Uterus (tissue), 4 donors: ENCODE measurements at places on chromosomes 12 and 14.

GRCh38 chr12:116060764-116061163 lies 216.7 kb downstream of the MED13L start:
- no peak overlapping the region for H3K4me3 ChIP-seq
- H3K36me3 ChIP-seq, result no peaks in the 10 kb centered on the region
- no peaks in the 10 kb centered on the region for H3K27me3 ChIP-seq
- DNase-seq, result no peak

GRCh38 chr12:108009442-108010070 lies 119.5 kb upstream of the WSCD2 start:
- DNase-seq, result no peak
- no peaks in the 10 kb centered on the region for H3K4me1 ChIP-seq
- H3K36me3 ChIP-seq, result no peaks in the 10 kb centered on the region

GRCh38 chr12:44159862-44160261 lies 324.0 kb downstream of the TMEM117 start:
- no peak for DNase-seq
- no peak overlapping the region for H3K27ac ChIP-seq
- H3K27me3 ChIP-seq, result no peaks in the 10 kb centered on the region
- H3K4me3 ChIP-seq, result no peak overlapping the region
- no peaks in the 10 kb centered on the region for H3K36me3 ChIP-seq

GRCh38 chr12:94743174-94743573 lies 92.8 kb upstream of the TMCC3 start:
- DNase-seq, result no peak
- no peaks in the 10 kb centered on the region for H3K27me3 ChIP-seq
- H3K27ac ChIP-seq, result no peak overlapping the region

GRCh38 chr12:132602572-132603239 lies 7.7 kb downstream of the LRCOL1 start:
- H3K4me3 ChIP-seq, result no peak overlapping the region
- DNase-seq, result no peak
- peak overlapping the region; percentile 76 for H3K27ac ChIP-seq

- H3K4me3 ChIP-seq, result no peak overlapping the region
- no peak for DNase-seq
- H3K27me3 ChIP-seq, result no peaks in the 10 kb centered on the region
- H3K27ac ChIP-seq, result no peak overlapping the region
- no peaks in the 10 kb centered on the region for H3K4me1 ChIP-seq
These were observed 173.8 kb upstream of the CNOT2 start for GRCh38 chr12:70069221-70070105.

- no peak overlapping the region for H3K4me3 ChIP-seq
- H3K36me3 ChIP-seq, result no peaks in the 10 kb centered on the region
- no peaks in the 10 kb centered on the region for H3K27me3 ChIP-seq
- H3K4me1 ChIP-seq, result no peaks in the 10 kb centered on the region
- DNase-seq, result no peak
These were observed 141.0 kb upstream of the OVCH1 start for GRCh38 chr12:29638528-29638927.

DNA sequence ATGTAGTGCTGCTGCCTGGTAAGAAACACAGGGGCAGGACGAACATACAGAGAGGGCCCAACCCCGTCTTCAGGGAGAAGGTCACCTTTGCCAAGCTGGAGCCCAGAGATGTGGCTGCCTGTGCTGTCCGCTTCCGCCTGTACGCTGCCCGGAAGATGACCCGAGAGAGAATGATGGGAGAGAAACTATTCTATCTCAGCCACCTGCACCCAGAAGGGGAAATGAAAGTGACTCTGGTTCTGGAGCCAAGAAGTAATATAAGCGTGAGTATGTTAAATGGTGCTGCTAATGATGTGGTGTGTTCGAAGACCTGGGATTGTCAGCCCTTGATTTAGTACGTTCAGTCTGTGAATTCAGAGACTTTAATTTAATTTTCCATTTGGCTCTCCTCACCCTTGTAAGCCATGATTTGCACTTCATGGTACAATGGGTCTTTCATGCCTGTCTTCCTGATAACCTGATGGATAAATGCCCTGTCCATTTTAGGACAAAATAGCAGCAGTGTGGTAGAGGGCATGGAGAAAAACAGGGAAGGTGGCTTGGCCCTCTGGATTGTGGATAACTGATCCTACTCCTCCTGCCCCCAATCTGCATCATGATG lies 318.9 kb downstream of the SNAPC1 start:
- no peaks in the 10 kb centered on the region for H3K4me1 ChIP-seq
- no peak overlapping the region for H3K4me3 ChIP-seq
- no peaks in the 10 kb centered on the region for H3K27me3 ChIP-seq
- no peak overlapping the region for H3K27ac ChIP-seq
- no peaks in the 10 kb centered on the region for H3K36me3 ChIP-seq

GRCh38 chr14:92959761-92960680 lies 37.1 kb downstream of the CHGA start:
- no peaks in the 10 kb centered on the region for H3K36me3 ChIP-seq
- H3K4me3 ChIP-seq, result no peak overlapping the region
- no peaks in the 10 kb centered on the region for H3K4me1 ChIP-seq
- no peaks in the 10 kb centered on the region for H3K27me3 ChIP-seq

GRCh38 chr12:107467716-107468115 lies 217.9 kb upstream of the PWP1 start:
- no peak overlapping the region for H3K27ac ChIP-seq
- no peak for DNase-seq
- no peaks in the 10 kb centered on the region for H3K27me3 ChIP-seq

- no peak for DNase-seq
- no peaks in the 10 kb centered on the region for H3K36me3 ChIP-seq
- H3K27ac ChIP-seq, result no peak overlapping the region
- no peaks in the 10 kb centered on the region for H3K27me3 ChIP-seq
These were observed 325.0 kb upstream of the TBX3 start for GRCh38 chr12:115008929-115009328.

DNA sequence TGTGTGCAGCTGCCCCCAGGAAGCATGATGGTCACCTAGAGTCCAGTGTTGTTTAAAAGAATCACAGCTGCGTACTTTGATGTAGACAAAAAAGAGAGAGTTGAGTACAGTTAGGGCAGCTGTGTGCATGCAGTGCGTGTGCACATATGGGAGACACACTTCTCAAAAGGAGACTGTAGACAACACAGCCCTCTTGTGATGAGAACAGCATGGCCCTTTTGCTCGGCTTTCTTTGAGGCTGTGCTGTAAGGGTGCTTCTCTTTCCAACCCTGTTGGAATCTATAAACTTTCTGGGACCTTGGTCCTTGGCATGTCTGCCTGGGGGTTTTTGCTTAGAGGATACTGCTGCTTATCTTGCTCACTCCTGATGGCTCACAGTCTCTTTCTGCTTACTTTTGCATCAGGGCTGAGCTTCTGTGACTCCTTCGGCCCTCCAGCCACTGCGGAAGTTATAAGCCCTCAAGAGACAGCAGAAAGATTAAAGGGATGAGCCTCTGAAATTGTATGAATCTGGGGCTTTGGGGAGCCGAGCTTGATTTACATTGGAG lies 102.9 kb downstream of the DYRK2 start:
- no peak for DNase-seq
- no peak overlapping the region for H3K4me3 ChIP-seq
- no peak overlapping the region for H3K27ac ChIP-seq
- no peaks in the 10 kb centered on the region for H3K4me1 ChIP-seq

GRCh38 chr12:72832024-72832423 lies 559.9 kb downstream of the TRHDE start:
- DNase-seq, result no peak
- H3K4me3 ChIP-seq, result no peak overlapping the region
- H3K36me3 ChIP-seq, result no peaks in the 10 kb centered on the region
- no peak overlapping the region for H3K27ac ChIP-seq
- no peaks in the 10 kb centered on the region for H3K4me1 ChIP-seq

DNA sequence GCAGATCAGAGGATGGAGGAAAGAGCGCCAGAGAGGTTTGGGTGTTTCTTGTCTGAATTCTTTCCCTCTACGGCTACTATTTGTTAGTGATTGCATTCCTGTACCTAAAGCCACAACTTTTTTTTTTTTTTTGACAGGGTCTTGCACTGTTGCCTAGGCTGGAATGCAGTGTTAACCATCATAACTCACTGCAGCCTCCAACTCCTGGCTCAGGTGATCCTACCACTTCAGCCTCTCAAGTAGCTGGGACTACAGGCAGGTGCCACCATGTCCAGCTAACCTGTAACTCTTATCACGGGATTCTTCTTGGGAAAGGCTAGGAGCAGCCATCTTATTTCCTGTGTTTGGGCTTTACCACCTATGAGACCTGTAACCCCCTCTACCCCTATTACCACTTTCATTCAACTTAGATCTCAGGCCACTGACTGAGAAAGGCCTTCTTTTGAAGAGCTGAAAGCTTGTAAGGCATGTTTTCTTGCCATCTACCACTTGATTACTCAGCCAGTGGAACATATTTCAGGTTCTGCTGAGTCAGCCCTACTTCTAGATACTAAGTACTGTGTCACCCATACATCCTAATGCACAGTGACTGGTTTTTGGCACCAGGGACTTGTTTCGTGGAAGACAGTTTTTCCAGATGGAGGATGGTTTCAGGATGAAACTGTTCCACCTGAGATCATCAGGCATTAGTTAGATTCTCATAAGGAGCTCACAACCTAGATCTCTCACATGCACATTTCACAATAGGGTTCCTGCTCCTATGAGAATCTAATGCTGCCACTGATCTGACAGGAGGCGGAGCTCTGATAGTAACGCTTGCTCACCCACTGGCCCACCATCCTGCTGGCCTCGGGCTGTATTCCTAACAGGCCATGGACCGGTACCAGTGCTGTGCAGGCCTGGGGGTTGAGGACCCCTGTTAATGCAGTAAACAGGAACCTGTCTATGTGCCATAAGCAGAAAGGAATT lies 6.9 kb downstream of the VEZT start:
- no peaks in the 10 kb centered on the region for H3K27me3 ChIP-seq
- no peak overlapping the region for H3K4me3 ChIP-seq
- H3K4me1 ChIP-seq, result no peaks in the 10 kb centered on the region

- no peak overlapping the region for H3K4me3 ChIP-seq
- no peaks in the 10 kb centered on the region for H3K36me3 ChIP-seq
- H3K27ac ChIP-seq, result no peak overlapping the region
- H3K27me3 ChIP-seq, result no peaks in the 10 kb centered on the region
- no peaks in the 10 kb centered on the region for H3K4me1 ChIP-seq
These were observed 23.0 kb downstream of the FAM222A start for GRCh38 chr12:109736552-109737108.

DNA sequence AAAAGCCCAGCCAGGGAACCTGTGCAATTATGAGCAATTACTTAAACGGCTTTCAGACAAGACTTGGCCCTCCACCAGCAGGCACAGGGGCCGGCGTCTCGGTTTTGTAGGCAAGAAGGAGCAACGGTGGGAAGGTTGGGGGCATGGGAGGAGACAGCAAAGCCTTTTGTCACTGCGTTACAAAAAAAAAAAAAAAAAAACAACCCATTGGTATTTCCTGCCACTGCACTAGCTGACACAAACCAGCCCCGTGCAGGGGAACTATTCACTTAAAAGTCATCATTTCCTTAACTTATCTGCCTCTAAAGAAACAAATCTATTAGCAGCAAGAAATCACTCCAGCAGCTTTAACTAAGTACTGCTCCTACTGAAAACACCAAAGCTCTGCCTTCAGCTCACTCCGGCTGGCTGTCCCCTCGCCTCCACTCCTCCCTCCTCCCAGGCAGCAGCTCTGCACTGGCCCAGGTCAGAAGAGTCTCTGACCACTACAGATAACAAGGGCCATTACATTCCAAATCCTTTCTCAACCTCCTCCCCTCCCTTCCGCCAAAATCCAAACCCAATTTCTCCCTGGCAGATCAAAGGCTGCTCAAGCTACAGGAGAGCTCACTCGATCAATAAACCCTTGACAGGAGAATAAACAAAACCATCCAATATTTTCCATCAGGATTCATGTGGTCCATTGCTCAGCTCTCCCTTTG lies 105.2 kb upstream of the CDKN3 start:
- no peaks in the 10 kb centered on the region for H3K27me3 ChIP-seq
- H3K4me1 ChIP-seq, result no peaks in the 10 kb centered on the region
- no peak overlapping the region for H3K4me3 ChIP-seq
- H3K36me3 ChIP-seq, result no peaks in the 10 kb centered on the region
- H3K27ac ChIP-seq, result no peak overlapping the region

- peak overlapping the region; percentile 85 for H3K27ac ChIP-seq
- H3K36me3 ChIP-seq, result no peaks in the 10 kb centered on the region
- H3K4me1 ChIP-seq, result peaks cover 24% of the 10 kb centered on the region
These were observed 21.0 kb upstream of the CD9 start for GRCh38 chr12:6178981-6179761.

GRCh38 chr12:56338308-56339157 lies at the start of gene IL23A:
IL23A (plus strand) TSS chr12:56338884; CDS start chr12:56339045, 161 bp downstream.
- no peaks in the 10 kb centered on the region for H3K36me3 ChIP-seq
- H3K4me1 ChIP-seq, result no peaks in the 10 kb centered on the region
- no peak within 1 kb of the TSS for H3K4me3 ChIP-seq
- H3K27me3 ChIP-seq, result no peaks in the 10 kb centered on the region
- no peak within 1 kb of the TSS for H3K27ac ChIP-seq

DNA sequence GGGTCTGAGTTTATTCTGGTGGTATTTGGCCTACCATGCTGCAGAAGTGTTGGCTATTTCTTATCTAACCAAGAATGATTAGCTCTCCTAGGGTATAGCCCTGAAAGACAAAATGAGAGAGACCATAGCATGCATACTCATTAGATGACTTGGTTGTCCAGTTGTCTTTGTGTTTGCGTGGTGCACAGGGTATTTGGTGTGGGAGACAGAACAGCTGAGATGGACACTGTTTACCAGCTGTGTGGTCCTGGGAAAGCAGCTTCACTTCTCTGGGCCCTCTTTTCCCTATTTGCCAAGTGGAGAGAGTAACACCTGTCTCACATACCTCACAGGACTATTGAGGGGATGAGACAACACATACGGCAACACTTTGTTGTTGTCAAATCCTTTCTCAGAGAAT lies 95.6 kb downstream of the SLC8A3 start:
- no peaks in the 10 kb centered on the region for H3K4me1 ChIP-seq
- no peak overlapping the region for H3K27ac ChIP-seq
- no peak for DNase-seq
- no peaks in the 10 kb centered on the region for H3K36me3 ChIP-seq

DNA sequence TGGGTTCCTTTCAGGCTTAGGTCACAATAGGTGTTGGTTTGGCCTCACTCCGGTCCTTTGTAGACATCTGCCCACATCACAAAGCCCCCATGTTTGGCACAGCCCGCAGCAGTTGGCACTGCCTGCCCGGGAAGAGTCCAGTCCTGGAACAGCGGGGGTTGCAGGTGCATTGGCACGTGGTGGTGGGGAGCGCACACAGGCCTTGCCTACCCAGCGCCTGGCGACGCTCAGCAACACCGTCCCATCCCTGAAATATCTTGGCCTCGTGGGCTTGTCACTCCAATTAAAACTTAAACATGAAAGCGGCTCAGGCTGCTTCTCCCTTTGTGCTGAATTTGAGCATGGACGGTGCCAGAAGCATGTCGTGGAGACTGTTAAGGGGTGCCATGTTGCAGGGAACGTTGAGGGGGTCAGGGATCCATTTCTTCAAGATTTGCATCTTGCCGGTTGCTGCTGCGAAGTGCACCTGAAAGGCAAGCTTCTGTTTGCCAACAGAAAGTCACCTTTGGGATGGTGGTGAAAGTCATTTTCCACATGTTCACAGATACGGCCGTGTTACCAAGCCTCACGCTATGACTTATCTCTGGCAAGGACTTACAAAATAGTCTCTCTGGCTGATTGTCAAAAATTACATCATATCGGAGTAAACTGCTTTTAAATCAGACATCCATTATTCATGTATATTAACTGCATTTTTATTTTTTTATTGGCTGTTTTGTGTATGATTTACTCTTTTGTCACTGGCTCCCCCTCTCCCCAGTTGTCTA lies 91.5 kb downstream of the FBXW8 start:
- H3K27me3 ChIP-seq, result no peaks in the 10 kb centered on the region
- no peak overlapping the region for H3K27ac ChIP-seq
- no peak for DNase-seq
- no peaks in the 10 kb centered on the region for H3K36me3 ChIP-seq
- H3K4me3 ChIP-seq, result no peak overlapping the region
